CD8-positive, alpha-beta memory T cell (primary cell): ENCODE measurements at places on chromosomes 16 and 17.

DNA sequence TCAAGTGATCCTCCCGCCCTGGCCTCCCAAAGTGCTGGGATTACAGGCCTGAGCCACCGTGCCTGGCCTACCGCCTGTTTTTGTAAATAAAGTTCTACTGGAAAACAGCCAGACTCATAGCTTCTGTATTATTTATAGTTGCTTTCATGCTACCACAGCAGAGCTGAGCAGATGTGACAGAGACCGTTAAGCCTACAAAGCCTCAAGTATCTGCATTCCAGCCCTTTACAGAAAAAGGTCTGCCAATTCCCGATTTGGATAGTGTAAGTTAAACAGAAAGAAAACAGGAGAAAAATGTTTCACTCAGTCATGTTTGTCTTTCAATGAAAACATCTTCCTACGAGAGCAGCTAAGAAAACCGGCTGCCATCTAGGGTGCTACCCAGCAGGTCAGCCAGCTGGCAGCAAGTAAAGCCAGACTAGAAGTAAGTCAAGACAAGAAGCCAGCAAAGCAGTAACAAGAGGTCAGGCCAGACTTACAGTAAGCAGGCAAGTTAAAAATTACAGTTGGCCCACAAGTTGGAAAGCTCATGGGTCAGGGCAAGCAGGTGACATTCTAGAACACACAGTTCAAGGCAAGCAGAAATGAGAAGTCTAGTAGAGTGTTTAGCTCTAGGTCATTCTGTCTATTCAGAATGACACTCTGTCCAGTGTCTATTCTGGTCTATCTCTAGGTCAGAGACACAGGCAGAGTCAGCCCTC is 17.7 kb downstream of the NCBP3 start:
- DNase-seq = no peak

DNA sequence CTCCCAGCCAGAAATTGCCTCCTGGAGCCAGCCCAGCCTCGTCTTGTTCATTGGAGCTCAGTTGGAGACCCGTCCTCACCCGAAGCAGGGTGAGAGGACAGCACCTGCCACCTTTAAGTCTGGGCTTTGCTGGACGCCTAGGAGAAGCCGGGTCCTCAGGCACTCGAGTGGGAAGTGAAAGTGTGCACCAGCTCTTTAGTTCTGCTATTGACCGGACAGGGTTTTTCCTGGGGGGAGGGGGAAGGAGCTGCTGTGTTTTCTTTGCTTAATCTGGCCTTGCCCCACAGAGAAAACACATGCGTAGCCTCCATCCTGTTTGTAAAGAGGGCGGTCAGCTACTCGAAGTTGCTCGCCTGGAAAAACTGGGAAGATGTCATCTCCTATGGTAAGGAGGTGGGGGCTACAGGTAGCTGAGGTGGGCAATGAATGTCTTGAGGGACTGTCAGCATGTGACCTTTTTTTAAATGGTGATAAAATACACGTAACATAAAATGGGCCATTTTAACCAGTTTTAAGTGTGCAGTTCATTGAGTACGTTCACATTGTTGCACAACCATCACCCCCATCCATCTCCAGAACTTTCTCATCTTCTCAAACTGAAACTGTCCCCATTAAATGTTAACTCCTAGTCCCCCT is 34.4 kb downstream of the CMIP start:
- DNase-seq = no peak

GRCh38 chr16:88533932-88534637 is 36.1 kb upstream of the ZC3H18 start:
- DNase-seq = peak; percentile 74

DNA sequence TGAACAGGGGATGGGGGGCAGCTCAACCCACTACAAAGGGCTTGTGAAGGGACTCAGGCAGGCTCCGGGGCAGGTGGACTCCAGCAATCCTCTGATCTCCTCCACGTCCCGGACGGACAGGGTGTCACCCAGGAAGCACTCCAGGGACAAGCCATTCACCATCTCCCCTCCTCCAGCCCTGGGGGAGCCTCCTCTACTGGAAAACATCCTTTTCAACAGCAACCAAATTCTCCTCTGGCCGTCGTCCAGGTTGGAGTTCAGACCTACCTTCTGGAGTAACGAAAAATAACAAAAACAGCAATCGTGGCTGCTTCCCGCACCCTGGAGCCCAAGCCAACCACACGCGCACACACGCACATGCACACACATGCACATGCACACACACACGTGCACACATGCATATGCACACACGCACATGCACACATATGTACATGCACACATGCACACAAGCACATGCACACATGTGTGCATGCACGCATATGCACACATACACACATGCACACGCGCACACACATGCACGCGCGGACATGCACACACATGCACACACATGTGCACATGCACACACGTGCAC is 8.9 kb upstream of the RBFOX3 start:
- no peak for DNase-seq

- no peak for DNase-seq
Observed at GRCh38 chr16:71249399-71249798, 18.9 kb upstream of the HYDIN start.

DNA sequence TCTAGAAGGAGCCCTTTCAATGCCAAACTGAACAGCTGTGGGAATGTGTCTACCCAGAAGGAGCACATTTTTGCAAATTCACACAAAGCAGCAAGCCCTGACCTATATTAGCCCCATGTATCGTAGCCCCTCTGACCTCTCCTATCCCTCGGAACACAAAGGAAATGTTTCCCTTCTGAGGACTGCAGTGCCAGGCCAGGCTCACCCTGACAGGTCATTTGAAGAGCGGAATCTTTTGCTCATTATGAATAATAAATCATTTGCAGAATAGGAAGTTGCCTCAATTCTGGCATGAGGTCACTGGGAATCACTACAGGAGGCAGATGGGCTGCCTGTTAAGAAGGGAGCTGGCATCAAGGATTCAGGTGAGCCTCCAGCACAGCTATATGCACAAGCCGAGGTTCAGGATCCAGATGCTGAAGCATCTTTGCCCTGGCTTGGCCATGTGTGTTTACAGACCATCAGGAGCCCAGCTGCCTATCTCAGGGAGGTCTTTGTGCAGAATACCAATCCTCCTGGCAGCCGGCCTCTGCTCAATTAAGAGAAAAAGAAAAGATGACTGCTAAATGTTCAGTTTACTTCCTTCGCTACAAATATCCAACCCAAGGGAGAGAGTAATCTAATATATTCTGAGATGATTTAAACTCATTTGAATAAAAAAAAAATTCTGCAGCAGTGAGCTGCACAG is 119.4 kb downstream of the USP31 start:
- no peak for DNase-seq

- no peak for DNase-seq
Observed at GRCh38 chr16:11949527-11949926, 7.7 kb upstream of the NPIPB2 start.

DNA sequence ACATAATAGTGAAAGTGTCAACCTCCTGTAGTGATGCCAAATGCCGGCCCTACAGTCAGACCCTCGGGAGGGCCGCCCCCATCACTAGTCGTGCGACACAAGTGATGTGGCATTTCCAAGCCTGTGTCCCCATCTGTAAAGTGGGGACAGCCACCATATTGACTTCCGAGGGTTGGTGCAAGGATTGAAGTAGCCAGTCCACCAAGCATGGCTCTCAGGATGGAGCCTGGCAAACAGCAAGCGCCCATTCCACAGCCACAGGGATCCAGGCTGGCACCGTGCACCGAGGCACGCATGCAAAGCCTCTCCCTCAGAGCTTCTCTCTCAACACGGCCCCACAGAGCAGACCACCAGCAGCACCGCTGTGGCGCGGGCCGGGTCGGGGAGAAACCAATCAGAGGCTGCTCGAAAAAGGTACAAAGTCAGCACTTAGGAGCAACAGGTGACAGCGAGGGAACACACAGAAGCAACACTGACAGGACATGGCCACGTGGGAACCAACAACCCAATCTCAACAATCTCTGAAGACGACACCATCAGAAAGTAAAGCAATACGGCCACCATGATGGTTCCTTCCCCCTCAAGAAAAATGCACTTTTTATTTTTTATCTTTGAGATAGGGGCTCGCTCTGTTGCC is 20.6 kb downstream of the ZCCHC14 start:
- DNase-seq = no peak

DNA sequence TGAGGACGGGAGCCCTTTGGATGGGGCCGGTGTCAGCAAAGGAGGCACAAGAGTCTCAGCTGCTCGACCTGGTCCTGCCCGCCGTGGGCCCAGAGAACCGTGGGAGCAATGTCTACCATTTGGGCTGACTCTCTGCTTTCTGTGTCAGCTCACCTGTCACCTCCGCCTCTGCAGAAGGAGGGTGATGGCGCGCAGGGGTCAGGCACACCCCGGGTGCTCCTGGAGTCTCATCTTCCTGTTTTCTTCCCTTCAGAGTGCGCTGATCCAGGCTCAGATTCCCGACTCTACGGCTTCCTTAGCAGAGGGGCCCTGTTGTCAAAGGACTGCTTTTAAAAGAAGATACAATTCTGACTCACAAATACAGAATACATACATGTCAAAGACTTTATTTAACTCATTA is 167.1 kb downstream of the BANP start:
- no peak for DNase-seq

- DNase-seq = no peak
Observed at GRCh38 chr17:73343168-73343634, 31.4 kb upstream of the CDC42EP4 start.

GRCh38 chr17:20066253-20066652 is 57.1 kb downstream of the SPECC1 start:
- no peak for DNase-seq

- no peak for DNase-seq
Observed at GRCh38 chr16:89173174-89173921, 1.8 kb downstream of the CDH15 start.

DNA sequence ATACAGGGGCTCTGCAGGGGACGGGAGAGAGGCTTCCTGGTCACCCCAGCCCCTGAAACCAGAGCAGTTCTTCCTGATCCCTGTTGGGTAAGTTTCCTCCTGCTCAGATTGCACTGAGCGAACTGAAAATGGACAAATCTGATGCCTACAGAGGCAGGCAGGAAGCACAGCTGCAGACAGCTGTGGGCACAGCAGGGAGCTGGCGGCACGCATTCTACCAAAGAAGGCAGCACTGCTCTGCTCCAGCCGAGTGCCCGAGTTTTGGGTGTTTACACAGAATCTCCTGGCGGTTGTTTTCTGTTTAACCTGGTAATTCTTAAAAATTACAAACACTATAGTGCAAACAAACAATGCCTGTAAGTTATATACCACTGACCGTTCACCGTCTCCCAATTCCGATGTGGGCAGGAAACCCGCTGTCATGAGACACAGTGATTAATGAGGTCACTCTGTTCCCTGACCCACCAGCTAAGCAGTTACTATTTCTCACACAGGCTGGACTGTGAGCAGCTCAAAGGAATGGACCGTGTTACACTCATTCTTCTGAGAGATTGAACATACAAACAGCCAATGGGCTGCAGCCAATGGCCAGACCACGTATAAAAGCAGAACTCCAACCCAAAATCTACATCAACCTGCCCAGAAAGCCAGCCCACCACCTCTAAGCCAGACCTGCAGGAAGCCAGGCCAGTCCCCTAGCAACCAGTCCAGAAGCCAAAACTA is 25.5 kb downstream of the NSMCE1 start:
- DNase-seq = no peak

GRCh38 chr16:82033006-82033405 is 2.0 kb upstream of the HSD17B2 start:
- DNase-seq = no peak

- DNase-seq = no peak
Observed at GRCh38 chr16:48438414-48438813, 53.2 kb upstream of the SIAH1 start.

- no peak for DNase-seq
Observed at GRCh38 chr17:74901353-74902135, 8.1 kb upstream of the FADS6 start.

- DNase-seq = no peak
Observed at GRCh38 chr17:64358261-64358788, 32.3 kb downstream of the PECAM1 start.

DNA sequence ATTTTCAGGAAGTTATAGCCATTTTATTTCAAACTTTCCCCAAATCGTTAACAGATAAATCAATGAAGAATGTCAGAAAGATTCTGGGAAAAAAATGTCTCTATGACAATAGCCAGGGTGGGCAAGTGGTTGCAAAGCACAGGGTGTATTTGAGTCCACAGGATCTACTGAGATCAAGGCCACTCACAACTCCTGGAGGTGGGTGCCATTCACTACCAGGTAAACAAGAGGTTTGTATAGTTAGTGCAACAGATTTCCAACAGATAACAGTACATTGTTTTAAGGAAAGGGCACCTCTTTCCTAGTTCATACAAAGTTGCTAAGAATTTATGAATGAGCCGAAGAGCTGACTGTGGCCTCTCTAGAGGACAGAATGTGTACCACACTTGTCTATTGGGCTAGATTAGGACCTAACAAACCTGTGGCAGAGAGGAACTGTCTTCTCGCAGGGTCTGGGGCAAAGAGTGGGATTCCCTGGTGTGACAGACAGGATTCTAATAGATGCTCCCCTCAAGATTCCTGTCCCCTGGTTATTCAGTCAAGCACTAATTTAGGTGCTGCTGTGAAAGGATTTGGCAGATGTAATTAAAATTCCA is 52.0 kb upstream of the ZNF629 start:
- DNase-seq = no peak
